ENCODE measurements at places on chromosomes 5 and 9.

GRCh38 chr5:79130781-79131180 lies 19.2 kb downstream of the BHMT start:
- no peak for DNase-seq

GRCh38 chr9:136231478-136232297 lies 13.9 kb downstream of the QSOX2 start:
- DNase-seq = no peak

DNA sequence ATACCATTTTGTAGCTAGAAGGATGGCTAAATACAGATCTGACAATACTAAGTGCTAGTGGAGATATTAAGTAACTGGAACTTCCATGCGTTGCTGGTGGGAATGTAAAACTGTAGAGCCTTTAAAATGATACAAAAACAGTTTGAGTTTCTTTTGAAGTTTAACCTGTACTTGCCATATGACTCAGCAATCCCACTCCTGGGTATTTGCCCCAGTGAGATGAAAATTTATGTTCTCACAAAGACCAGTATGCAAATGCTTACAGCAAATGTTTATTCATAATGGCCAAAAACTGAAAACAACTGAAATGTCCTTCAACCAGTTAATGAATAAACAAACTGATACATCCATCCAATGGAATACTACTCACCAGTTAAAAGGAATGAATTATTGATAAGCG lies 137.3 kb downstream of the SLC12A2 start:
- no peak for DNase-seq

GRCh38 chr5:175383350-175383749 lies 60.6 kb downstream of the DRD1 start:
- no peak for DNase-seq
